HCT116 (cell line): ENCODE measurements at places on chromosomes 1 and 21. TPM values are rescaled to one million over a fixed set of nuclear protein-coding genes. Genes with fewer than 3 reads are reported as not detected.
A peak's percentile ranks its signal among the peaks of the same experiment; 100 is the strongest.

DNA sequence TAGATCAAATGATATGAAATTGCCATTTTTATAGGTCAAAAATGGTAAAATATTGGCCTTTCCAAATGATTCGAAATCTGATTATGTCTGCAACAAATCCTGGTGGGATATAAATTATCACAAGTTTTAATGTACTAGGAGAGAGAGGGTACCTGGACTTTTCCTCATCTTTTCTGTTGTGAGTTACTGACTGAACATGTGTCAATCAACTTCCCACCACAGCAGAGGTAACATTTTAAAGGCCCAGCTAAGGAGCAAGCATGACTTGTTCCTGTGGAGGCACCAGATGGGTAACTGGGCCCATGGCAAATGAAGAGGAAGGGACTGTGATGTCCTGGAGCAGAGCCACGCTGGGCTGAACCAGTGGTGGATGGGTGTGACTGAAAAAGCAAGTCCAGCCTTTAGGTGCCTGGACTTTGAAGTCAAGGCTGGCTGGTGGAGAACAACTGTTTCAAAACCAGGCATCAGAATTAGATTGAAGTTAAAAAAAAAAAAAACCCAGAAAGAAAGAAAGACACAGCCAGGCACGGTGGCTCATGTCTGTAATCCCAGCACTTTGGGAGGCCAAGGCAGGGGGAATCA, 6.6 kb downstream of the MR1 start:
- no peak overlapping the region for H3K27ac ChIP-seq
- H3K27me3 ChIP-seq: no peaks in the 10 kb centered on the region
- no peak for DNase-seq
- no peaks in the 10 kb centered on the region for H3K36me3 ChIP-seq
- H3K4me1 ChIP-seq: peaks cover 6% of the 10 kb centered on the region
- H3K4me3 ChIP-seq: no peak overlapping the region

DNA sequence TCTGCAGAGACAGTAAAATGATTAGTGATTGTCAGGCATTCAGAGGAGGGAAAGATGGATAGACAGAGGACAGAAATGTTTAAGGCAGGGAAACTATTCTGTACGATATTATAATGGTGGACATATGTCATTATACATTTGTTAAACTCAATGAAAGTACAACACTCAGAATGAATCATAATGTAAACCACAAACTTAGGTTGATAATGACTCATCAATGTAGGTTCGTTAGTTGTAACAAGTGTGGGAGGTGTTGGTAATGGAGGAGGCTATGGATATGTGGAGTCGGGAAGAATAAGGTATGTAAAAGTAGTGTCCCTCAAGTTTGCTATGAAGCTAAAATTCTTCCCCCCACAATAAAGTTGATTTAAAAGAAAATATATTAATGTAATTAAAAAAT, 455.0 kb downstream of the BRINP3 start:
- no peak overlapping the region for H3K4me3 ChIP-seq
- no peak overlapping the region for H3K27ac ChIP-seq
- peak; percentile 10 for DNase-seq

DNA sequence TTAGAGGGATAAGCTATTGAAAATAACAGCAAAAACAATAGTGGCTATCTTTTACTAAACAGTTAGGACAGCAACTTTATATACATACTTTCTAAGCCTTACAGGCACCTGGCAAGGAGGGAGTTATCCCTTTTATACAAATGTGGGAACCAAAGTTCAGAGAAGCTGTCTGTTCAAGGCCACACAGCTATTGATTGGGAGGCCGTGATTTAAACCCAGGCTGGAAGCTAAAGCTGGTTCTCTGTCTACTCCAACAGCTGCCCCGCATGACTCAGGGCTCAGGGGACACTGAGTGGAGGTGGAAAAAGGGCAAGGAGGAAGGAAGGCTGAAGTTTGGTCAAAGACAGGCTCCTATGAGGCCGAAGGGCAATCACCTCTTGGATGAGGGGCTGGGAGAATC, 26.7 kb downstream of the KCNA2 start:
- H3K27me3 ChIP-seq: peaks cover 29% of the 10 kb centered on the region; the same call in 1 of the 2 replicates
- H3K4me3 ChIP-seq: no peak overlapping the region
- H3K36me3 ChIP-seq: no peaks in the 10 kb centered on the region
- no peaks in the 10 kb centered on the region for H3K4me1 ChIP-seq

OR2L3 gene
- total RNA-seq: not detected

MAN1A2 gene
- total RNA-seq: 38.1 TPM

- no peak for DNase-seq
- no peak within 1 kb of the TSS for H3K27ac ChIP-seq
- H3K36me3 ChIP-seq: no peaks in the 10 kb centered on the region
These were observed at the start of gene FGR for GRCh38 chr1:27634985-27635367. Gene FGR, minus strand, starts transcription at chr1:27635185. Its CDS starts 11,269 bp downstream, at chr1:27623916.
